CD4-positive, alpha-beta T cell treated with Interleukin-15 for 1 hour (primary cell): ENCODE measurements at places on chromosomes 5 and 9.
A peak's percentile ranks its signal among the peaks of the same experiment; 100 is the strongest.

GRCh38 chr9:32928145-32928763, 73.2 kb downstream of the APTX start:
- no peak for DNase-seq

DNA sequence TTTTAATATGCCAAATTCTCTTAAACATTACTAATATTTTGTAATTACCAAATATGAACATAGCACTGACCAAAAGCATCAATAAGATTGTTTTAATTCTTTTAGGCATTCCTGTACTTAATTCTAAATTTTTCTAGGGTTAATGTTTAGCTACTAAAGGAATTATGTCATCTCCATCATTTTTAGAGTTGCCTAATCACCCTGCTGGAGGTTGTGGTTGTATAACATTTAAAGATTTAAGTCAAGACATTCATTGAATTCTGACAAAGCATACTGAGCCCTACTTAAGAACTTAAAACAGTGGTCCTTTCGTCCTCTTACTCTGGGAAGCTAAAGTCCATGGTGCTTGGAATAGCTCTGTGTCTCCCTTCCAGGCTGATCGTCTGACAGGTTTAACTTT, 28.1 kb upstream of the DAB2 start:
- DNase-seq, result no peak

DNA sequence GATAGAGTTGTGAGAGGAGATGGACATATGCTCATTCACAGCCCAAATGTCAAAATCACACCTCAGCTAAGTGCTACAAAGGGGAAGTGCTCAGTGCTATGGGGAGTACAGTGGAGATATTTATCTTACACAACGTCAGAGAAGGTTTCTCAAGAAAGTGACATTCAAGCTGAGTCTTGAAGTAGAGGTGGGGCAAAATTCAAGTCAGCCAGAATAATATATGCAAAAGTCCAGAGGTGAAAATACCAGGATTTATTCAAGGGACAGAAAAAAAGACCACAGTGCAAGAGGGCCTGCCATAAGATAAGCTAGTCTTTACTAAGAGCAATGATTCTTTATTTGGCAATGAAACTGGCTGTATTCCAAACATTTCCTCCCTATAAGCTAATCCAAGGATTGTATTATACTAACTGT, 327.8 kb upstream of the PIK3R1 start:
- no peak for DNase-seq

- no peak for DNase-seq
These were observed 123.1 kb downstream of the TLE4 start for GRCh38 chr9:79694676-79695400.

GRCh38 chr9:131693651-131694597, 46.0 kb downstream of the RAPGEF1 start:
- no peak for DNase-seq

DNA sequence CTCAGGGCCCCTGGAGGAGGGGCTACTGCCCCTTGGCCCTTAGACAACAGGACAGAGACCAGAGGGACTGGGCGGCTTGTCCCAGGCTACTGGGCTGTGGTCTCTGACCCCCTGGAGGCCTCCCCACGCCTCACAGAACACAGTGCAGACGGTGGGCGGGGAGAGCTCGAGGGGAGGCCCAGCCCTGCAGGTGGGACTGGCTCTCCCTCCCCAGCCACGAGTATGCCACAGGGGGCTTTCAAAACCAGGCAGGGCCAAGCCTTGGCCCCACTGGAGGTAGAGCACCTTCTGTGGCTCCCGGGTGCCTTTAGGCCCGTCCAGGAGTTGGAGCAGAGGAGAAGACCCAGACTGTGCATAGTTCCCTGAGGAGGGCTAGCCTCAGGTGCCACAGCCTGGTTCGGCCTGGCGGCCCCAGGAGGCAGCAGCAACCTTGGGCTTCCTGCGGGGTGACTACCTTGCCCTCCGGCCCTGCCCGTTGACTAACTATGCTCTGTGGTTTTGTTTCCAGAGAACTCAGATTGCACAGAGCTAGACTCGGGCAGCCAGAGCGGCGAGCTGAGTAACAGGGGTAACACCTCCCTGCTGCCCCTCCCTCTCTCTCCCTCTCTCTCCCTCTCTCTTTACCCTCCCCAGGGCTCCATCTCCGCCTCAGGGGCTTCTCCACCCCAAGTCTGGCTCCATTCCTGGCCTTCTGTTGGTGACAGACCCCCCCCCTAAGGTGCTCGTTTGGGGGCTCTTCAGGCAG, 15.5 kb downstream of the CARD19 start:
- peak; percentile 69 for DNase-seq

GRCh38 chr5:9582406-9582805, 36.5 kb upstream of the SEMA5A start:
- DNase-seq, result no peak

DNA sequence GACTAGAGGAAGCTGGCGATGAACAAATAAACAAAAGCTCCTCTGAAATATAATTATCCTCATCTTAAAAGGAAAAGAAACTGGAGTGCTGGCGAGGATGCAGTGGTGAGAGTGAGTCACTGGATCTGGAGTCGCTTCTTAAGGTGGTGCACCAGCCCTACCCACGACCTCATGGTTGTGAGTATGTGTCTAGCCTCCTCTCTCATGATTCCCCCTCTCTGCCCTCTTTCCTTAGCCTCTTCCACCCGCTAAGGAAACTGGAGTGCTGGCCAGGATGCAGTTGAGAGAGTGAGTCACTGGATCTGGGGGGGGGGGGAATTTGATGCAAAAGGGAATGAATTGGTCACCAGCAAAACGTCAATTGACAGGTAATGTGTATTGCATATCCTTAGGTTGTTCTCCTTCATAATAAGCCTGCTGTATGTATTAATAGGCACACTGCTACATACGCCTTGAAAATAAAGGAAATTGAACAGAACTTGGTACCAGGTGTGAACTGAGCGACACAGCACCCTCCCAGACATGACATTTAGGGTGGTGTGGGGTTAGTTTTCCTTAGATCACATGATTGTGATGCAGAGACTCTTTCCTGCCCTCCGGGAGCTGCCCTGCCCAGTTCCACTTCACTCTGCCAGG, 36.3 kb upstream of the EBF1 start:
- DNase-seq, result no peak

DNA sequence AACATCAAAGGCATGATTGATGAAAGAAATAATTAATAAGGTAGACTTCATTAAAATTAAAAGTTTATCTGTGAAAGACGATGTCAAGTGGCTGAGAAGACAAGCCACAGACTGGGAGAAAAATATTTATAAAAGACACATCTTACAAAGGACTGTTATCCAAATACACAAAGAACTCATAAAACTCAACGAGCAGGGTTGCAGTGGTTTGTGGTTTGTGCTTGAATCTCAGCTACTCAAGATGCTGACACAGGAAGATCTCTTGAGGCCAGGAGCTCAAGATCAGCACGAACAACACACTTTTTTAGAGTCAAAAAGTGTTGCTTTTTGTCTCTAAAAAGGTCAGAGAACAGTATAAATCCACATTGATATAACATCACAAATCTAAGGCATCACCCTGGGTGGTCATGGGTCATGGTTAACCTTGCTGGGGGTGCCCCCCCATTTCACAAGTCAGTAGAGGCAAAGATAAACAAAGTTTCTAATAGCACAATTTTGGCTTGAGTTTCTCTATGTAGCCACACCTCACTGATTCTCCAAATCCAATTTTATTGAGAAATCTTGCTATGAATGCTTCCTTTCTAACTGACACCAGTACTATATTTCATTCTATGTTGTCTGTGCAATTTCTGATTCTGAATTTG, 342.9 kb upstream of the RPS23 start:
- DNase-seq, result no peak

DNA sequence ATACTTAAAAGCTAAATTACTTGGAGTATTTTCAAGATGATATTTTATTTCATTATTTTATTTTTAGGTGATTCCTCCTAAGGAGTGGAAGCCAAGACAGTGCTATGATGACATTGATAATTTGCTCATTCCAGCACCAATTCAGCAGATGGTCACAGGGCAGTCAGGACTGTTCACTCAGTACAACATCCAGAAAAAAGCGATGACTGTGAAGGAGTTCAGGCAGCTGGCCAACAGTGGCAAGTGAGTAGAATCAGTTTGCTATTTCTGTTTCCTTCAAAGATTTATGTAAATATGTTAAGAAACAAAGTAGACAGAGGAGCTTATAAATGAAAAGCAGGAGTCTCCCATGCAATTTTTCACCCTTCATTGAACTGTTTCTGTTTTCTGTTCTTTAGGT, 47.8 kb downstream of the KDM4C start:
- DNase-seq, result no peak
